ENCODE measurements at places on chromosomes 3 and 15.

DNA sequence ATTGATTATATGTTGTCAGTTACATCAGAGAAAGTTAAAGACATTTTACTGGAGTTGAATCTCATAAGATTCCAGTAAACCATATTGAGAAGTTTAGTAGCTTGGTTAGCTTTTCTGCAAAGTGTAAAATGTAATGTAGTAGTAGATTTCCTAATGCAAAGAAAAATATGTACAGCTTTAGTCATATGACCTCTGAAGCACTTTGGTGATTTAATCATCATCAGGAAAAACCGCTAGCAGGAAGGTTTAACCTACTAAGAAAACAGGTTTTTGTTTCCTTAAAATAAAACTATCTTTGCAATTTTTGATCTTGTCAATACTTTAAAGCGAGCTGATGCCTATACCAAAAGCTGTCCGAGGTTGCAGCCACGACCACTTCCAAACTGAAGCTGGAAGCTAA is 364.6 kb upstream of the ZNF385D start:
- no peak for DNase-seq

DNA sequence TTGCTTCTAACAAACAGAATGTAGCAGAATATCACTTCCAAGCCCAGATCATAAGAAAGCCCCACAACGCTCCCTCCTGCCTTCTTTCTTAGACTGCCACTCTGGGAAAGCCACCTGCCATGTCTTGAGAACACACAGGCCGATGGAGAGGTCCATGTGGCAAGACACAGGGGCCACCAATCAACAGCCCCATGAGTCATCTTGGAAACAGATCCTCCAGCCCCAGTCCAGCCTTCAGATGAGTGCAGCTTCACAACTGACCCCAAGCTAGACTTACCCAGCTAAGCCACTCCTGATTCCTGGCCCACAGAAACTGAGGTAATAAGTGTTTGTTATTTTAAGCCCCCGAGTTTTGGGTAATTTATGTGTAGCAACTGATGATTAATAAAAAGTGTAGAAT is 39.7 kb downstream of the PTH1R start:
- no peak for DNase-seq

DNA sequence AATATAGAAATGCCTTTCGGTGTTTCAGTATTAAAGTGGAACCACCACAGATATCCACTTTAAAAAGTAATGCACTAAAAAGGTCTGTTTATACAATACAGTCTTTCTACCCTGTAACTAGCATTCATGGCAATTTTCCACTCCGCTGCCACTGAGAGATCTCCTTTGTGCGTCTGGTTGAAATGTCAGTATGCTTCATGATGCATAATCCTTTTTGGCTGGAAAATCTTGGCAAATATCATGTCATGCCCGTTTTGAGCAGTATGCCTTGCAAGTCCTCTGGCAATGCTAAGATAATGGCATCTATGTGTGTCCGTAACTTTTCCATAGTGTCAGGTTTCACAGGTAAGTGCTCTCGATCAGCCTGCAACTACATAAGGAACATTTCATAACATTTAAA is 30.8 kb upstream of the ARF4 start:
- DNase-seq = no peak

GRCh38 chr15:54506977-54507524 is 528.8 kb downstream of the UNC13C start:
- no peak for DNase-seq

DNA sequence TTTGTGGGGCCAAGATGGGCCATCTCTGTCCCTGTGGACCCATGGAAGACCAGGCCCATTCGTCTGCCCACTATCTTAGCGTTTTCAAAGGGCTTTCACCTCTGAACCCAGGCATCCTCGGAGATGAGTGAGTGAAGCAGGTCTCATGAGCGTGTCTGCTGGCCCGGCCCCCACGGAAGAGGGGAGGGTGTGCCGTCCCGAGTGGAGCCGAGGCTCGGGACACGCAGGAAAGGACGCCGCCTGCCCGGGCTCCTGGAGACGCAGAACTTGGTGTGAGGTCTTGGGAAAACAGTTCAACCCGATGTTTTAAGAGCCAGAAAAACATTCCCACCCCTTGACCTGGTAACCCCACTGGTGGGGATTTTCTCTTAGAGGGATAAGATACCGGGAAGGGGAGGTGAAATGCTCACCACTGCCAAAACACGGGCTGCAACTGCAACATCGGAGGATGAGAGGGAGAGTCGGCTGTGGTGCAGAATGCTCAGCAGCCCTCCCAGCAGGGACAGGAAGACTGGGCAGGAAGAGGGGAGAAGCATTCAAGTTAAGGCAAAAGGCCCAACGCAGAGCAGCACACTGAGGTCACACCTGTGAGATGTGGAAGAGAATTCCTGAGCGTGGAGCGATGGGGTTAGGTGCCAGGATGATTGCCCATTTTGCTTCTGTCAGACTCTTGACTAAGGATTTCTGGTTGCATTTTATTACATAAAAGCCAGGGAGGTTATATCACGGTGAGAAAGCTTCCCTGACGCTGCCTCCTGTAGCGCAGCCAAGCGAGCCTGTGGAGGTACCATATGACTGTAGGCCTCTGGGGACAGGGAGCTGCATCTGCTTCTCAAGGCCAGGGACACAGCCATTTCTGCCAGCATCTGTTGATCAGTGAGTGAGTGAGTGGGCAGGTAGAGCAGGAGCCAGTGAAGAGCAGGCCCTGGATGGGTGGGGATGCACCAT is 14.1 kb upstream of the STAB1 start:
- DNase-seq = no peak

DNA sequence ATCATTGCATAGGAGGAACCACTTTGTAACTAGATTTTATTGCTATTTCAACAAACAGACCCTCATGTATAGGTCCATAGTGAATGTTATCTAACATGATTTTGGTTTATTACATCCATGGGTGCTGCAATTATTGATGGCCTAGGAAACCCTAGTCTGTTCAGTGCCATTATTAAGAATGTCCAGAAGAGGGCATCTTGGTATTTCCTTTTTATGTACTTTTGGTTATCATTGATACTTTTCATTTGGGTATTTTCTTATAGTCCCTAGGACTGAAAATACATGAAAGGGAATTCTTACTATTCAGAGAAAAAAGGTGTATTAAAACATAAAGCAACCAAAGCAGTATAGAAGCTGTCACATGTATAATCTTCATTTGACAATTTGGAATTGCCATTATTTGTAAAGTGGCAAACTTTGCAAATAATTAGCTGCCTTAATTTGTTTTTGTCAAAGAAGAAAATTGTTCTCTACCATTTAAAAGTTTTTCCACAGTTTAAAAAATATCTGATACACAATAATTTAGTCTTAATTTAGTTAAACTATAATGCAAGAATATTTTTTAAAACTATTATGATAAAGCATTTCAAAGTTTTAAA is 48.7 kb downstream of the CNOT10 start:
- DNase-seq = no peak

GRCh38 chr3:116440196-116440595 is 5.1 kb downstream of the LSAMP start:
- no peak for DNase-seq

- no peak for DNase-seq
Measured at GRCh38 chr15:45132844-45133560, 3.2 kb downstream of the DUOX1 start.

GRCh38 chr3:116394365-116394764 is 50.9 kb downstream of the LSAMP start:
- no peak for DNase-seq

- no peak for DNase-seq
Measured at GRCh38 chr3:109325109-109325508, 8.8 kb upstream of the DPPA2 start.

GRCh38 chr3:178437236-178437635 is 99.0 kb upstream of the KCNMB2 start:
- no peak for DNase-seq

DNA sequence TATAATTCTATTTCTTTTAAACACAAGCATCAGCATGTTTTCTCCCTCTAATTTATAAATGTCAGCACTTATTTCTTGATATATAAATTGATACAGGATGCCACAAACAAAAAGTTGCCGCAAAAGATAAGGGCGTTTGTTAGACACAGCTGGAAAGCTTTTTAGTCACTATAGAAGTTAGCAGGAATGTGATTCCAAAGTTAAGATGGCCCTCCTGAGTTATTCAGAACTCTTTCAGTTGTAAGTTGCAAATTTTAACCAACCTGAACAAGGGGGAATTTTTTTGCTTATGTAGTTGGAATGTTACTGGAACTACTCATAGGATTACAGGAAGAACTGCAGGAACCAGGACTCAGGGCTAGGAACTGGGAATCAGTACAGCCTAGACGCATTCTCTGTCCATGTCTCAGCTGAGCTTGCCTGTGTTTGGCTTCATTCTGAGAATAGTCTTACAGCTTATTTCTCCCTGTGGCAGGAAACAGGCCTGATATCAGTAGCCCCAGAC is 166.3 kb downstream of the VGLL4 start:
- no peak for DNase-seq

- DNase-seq = no peak
Measured at GRCh38 chr3:20043396-20043795, 3.1 kb downstream of the KAT2B start.

DNA sequence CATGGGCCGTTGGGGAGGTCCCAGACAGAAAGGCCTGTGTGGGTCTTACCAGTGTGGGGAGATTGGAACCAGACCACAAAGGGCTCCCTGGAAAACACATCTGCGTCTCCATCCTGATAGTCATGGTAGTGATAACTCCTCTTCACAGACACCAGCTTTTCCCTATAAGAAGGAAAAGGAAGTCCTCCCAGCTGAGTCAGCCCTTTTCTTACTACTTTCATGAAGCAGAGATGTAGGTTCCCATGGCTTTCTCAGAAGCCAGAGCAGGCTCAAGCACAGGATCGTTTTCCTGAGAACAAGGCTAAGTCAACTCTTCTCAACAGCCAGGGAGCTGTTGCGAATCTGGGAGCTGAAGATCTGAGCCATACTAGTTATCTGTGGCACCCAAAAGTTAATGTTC is 6.1 kb downstream of the DNASE1L3 start:
- DNase-seq = no peak

GRCh38 chr3:170049146-170050000 is 11.6 kb downstream of the GPR160 start:
- DNase-seq = no peak

DNA sequence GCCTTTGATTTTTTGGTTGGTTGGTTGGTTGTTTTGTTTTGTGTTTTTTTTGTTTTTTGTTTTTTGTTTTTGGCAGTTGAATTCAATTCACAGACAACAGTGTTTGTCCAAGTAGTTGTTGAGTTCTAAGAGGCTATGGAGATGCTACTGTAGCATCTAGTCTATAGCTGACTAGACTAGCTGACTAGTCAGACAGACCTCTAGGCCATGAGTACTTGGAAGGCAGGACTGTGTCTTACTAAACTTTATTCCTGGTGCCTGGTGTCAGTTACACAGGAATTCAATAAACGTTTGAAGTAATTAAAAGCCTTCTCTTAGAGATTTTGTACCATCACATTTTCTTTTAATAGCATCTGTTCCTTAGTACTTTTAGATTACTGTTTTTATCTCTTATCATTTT is 35.7 kb downstream of the RNF13 start:
- DNase-seq = no peak

DNA sequence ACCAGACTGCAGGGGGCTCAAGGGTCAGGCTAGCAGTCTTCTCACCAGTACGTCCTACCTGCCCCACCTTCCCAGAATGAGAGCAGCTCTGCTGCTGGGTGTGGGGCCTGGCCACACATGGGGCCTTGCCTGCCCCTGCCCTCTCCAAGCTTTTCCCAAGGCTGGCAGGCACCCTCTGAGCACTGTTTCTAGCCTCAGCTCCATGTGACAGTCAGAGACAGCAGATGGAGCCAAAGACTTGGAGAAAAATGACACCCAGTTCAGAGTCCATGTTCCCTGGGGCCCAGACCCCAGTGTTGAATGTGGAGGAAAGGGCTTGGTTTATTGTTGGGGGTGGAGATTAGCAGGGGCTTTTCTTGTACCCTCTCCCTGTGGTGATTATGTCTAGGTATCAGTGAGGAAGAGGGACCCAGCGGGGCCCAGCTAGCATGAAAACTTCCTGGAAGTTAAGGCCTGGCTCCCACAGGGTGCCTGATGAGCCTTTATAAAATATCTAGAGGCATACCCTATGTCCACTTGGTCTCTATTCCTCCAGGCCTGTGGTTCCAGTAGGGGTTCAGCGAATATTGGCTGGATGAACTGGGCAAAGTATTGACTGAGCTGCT is 153.8 kb downstream of the EEFSEC start:
- no peak for DNase-seq

GRCh38 chr15:22954798-22955543 is 25.2 kb downstream of the CYFIP1 start:
- no peak for DNase-seq

- no peak for DNase-seq
Measured at GRCh38 chr3:61981060-61981459, 392.3 kb downstream of the FEZF2 start.

- peak; percentile 38 for DNase-seq
Measured at GRCh38 chr3:33063651-33064051, 33.3 kb downstream of the GLB1 start.

DNA sequence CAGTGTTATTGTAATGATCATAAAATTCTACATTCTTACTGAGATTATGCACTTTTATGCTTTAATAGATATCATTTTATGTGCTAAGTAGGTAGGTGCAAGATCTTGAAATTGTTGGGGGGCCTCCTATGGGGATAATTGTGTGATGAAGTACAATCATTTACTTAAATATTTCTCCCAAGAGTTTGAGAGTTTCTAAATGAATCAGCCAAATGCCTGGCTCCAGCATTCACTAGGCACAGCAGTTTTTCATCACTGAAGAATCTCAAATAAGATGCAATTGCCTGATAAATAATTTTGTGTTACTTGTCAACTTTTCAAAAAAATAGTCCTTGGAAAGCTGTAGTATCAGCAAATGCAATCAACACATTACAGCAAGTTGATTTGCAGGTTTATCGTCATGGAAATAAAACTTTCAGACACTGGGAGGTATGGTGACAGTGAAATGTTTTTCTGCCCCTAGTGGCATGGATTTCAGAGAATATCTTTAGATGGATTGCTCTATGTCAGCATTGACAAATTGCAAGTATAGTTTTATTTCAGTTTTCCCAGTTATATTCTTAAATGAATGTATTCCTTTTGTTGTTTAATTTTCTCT is 167.1 kb downstream of the NEK11 start:
- no peak for DNase-seq

GRCh38 chr3:70816346-70816745 is 503.9 kb upstream of the MDFIC2 start:
- DNase-seq = no peak

GRCh38 chr3:29764603-29765254 is 483.9 kb downstream of the RBMS3 start:
- no peak for DNase-seq

Data from stimulated activated CD4-positive, alpha-beta T cell treated with anti-CD3 and anti-CD28 coated beads, Interleukin-1b, Interleukin-23, amount 100 ng/mL, for 4 hours (primary cell).